ENCODE measurements at places on chromosomes 2 and 18.

DNA sequence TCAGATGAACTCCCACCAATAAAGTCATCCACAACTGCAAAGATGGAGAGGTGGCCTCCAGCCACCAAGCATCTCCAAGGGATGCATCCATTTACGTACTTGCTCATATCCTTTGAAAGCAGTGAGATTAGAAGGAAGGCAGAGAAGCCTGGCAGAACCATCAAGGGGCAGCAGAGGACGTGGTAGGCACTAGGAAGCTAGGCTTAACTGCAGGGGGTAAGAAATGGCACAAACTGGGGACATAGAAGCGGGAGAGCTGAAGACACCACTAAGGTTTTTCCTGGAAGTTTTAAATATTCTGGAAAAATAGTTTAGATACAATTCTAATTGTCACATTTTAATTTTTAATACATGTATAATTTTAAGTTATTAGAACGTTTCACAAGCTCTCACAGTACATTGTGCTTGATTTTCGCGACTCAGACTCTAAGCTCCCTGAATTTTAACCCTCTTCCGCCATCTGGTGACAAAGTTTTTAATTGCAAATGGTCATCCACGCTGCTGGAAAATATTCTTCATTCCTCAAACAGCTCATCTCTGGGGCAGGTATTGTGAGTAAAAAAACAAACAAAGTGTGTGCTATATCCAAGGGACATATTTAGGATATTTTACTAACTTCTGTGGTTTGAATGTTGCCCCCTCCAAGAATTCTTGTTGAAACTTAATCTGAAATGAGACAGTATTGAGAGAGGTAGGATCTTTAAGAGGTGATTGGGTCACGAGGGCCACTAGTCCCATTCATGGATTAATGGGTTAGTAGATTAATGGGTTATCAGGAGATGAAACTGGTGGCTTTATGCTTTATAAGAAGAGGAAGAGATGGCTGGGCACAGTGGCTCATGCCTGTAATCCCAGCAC, 1.6 kb upstream of the PSTPIP2 start:
- DNase-seq: no peak

DNA sequence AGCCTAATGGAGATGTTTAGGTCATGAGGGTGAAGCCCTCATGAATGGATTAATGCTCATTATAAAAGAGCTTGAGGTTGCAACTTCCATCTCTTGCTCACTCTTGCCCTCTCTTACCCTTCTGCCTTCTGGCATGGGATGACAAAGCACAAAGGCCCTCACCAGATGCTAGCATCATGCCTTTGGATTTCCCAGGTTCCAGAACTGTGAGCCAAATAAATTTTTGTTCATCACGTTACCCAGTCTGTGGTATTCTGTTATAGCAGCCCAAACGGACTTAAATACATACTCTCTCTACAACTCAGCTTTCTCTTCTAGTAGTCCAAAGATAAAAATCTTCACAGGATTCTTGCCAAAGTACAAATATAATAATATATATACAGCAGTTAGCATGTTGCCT, 75.8 kb downstream of the LNPK start:
- DNase-seq: no peak

DNA sequence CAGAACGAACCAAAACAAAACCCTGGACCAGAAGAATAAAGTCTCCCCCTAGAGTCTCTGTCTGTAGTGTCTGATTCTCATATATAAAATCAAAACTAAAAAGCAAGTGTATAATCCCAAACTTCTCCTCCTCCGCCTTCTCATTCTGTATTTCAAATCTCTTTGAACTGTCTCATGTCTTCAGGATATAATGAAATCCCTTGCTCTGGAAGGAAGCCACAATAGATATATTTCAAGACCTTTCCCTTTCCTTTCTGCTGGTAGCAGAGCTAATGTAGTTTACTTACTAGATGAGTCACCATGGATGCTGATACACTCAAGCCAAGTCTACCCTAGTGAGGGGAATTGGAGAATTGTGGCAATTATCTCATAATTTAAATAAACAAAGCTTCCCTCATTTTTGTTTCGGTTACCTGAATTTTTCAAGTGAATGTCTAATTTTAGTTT, 33.5 kb upstream of the CCDC93 start:
- DNase-seq: no peak

GRCh38 chr2:166417669-166418068, 41.9 kb upstream of the SCN9A start:
- no peak for DNase-seq

GRCh38 chr18:9333441-9334328, 888 bp upstream of the TWSG1 start:
- no peak for DNase-seq

DNA sequence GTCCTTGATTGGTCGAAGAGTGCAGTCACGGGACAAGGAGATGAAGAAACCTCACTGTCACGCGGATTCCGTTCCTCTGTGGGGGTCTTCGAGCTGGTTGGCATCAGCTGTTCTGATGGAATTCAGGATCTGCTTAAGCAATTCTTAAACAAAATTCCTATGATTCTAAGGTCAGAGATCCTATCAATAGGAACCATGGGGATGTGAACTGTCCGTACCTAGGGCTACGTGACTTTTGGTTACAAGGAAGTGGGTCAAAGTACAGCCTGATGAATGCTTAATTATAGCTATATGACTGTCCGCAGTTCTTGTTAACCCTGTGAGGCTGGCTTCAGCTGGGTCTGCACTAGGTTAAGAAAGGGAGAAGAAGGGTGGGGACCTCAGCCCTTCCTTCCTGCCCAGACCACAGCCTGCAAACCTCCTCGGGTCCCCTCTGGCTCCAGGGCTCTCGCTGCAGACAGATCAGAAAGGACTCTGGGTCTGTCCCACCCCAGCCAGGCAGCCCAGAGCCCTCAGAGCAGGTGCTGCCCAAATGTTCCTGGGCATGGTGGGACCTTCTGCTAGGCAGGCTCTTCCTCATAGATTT, 44.2 kb upstream of the TAF1B start:
- no peak for DNase-seq

DNA sequence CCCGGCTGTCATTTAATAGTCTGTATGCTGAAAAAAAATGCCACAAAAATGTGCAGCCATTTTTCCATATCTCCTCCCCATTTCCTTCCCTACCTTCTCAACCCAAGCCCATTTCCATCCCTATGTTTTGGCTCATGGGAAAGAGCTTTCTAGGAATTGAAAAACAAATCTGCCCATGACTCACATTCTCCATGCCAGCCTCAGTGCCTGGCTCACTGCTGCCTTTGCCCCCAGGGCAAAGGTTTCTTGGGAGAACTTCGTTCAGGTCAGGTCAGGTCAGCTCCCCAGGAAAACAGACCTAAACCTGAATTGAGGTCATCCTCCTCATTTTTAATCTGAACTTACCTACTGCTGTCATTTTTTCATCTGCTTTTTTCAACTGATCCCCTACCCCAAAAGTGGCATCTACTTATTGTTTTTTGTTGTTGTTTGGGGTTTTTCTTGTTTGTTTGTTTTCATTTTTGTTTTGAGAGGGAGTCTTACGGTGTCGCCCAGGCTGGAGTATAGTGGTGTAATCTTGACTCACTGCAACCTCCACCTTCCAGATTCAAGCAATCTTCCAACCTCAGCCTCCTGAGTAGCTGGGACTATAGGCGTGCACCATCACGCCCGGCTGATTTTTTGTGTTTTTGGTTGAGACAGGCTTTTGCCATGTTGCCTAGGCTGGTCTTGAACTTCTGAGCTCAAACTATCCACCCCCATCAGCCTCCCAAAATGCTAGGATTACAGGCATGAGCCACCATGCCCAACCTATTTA, 66.7 kb downstream of the FECH start:
- DNase-seq: no peak

DNA sequence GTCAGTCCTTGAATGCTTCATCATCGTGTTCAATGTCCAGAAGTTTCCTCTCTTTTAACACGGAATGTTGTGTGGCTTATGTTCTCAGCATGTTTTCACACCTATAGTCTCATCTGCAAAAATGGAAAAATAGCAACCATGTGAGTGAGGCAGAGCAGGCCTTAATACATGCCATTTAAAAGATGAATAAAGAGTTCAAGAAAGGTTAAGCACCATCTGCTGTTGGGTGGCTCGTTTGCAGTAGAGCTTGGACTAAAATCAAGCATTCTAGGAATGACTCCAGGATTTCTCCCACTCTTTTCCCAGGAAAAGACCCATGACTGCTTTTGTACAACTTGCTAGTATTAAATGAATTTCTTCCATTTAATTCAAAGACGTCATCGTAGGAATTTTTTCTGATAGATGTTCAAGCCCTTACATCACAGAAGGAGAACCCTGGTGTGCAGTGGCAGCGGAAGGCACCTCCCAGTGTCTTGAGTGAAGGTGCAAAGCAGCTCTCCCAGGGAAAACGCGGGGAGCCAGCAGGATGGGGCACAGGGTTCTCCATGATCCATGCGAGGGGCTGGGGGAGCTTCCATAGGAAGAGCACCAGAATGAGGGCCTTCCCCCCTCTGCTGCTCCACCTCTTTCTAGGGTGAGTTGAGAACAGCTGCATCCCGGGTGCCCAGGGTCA, 9.6 kb downstream of the DCDC2C start:
- no peak for DNase-seq

DNA sequence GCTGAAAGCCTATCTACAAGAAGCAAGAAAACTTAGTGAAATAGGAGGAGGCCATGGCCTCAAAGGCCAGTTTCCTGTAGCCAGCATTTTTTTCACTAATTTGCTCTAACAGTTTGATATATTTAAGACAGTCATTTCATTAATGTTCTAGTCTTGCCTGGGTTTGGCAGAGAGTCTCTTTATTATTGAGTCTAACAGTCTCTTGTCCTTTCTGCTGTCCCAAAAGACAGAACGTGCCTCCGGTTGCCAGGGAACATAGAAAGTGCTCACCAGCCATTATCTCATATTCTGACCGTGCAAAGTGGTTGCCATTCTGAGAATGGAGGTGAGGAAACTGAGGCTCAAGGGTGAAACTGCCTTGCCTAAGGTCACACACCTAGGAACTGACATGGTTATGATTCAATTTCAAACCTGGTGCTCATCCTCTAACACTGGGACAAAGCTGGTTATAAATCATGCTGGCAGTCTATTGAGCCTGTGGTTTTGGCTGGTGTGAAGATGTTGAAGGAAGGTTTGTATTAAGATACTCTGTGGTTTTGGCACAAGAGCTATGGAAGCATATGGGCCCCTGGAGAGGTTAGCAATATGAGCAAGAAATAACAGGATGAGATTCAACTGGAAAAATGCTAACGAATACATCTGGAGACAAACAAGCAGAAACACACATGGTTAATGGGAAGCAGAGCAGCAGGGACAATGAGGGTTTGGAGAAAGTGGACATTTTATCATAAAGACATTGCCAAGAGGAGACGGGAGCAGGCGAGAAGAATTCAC, 903.3 kb upstream of the KLHL29 start:
- no peak for DNase-seq

DNA sequence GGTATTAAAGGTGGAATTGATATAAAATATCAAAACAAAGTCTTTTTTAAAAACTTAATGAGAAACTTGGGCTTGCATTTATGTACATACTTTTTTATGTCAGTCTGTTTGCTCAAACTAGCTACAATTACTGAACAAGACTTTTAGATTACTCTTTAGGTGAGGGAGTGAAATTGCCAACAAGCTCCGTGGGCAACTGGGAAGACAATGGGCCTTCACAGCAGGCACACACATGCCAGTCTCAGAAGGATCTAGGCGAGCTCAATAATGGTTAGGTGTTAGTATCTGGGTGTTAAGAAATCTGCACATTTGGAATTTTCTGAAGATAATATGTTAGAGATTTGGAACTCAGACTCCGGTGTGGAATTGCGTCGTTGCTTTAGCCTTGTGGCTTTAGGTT, 23.0 kb upstream of the MAL start:
- no peak for DNase-seq

DNA sequence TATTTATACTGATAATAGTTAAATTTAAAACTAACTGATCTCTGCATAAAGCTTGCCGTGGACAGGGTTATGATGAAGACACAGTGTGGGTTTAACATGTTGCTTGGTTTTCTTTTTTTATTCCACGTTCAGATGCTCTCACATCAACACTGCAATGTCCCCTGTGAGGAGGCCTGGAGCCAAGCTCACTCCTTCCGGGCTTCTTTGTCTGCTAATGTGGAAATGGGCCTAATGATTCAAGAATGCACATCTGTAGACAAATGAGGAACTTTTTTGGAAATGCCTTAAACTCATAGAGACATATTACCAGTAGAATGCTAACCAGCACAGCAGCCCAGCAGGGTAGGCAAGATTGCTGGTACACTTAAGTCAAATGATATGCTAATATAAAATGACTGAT, 208.0 kb downstream of the GALR1 start:
- no peak for DNase-seq

- no peak for DNase-seq
Observed at GRCh38 chr2:8004250-8004681, 677.6 kb upstream of the ID2 start.

- no peak for DNase-seq
Observed at GRCh38 chr18:42883169-42883568, 232.3 kb downstream of the RIT2 start.

DNA sequence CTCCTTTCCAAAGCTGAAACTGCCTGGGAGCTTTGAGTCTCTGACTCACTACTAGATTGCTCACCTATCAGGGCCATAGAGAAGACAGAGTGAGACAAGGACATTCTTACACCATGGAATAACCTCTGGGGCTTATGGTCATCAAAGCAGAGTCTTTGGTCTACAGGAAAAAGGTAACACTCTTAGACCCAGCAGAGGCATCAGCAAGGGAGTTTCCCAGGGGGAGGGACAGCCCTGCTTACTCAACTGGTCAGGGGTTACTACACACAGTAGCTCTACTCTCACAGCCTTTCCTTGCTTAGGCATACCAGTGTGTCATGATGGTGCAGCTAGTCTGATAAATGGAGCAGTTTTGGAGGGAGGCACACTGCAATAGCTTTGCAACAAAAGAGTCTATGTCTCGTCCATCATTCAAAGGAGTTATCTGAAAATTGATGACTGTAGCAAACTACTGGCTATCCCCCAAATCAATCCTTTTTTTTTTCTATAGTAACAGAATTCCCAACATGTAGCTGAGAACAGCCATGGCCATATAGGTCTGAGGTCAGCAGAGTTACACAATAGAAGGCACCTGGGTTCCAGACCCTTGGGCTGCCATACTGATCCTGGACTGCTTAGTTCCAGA, 22.4 kb upstream of the CD28 start:
- DNase-seq: no peak

GRCh38 chr2:223759569-223760430, 77.6 kb downstream of the AP1S3 start:
- no peak for DNase-seq

Data from stimulated activated CD8-positive, alpha-beta memory T cell treated with anti-CD3 and anti-CD28 coated beads, Interleukin-15, amount 100 ng/mL, for 4 hours (primary cell).